Sigmoid colon (tissue), 7 donors: ENCODE measurements at places on chromosomes 1 and 21. TPM values are rescaled to one million over a fixed set of nuclear protein-coding genes. Genes with fewer than 3 reads are reported as not detected.

Gene NTRK1
- not detected for polyA plus RNA-seq

Gene KCNH1
- polyA plus RNA-seq: 0.23 TPM

Gene C1orf21
- 39.5 TPM for polyA plus RNA-seq

Gene SYNJ1
- 4.2 TPM for polyA plus RNA-seq

Gene EPHX1
- polyA plus RNA-seq: 6.9 TPM

Gene WDR64
- not detected for polyA plus RNA-seq

Gene TTC22
- polyA plus RNA-seq: 33.0 TPM

Gene MRPS15
- polyA plus RNA-seq: 103 TPM

Gene INKA2
- polyA plus RNA-seq: 1.2 TPM

Gene HJV
- not detected for polyA plus RNA-seq

Gene WNT9A
- 0.60 TPM for polyA plus RNA-seq

Gene NBPF20
- under 0.01 TPM for polyA plus RNA-seq

Gene ANGPTL1
- polyA plus RNA-seq: 5.4 TPM

Gene CATSPERE
- 0.31 TPM for polyA plus RNA-seq

Gene ARID4B
- 8.1 TPM for polyA plus RNA-seq

Gene OPTC
- polyA plus RNA-seq: not detected

Gene CHRNB2
- not detected for polyA plus RNA-seq

Gene FCGR1A
- polyA plus RNA-seq: 6.0 TPM
